HuH-7.5 (cell line): ENCODE measurements at places on chromosomes 1 and 21.

DNA sequence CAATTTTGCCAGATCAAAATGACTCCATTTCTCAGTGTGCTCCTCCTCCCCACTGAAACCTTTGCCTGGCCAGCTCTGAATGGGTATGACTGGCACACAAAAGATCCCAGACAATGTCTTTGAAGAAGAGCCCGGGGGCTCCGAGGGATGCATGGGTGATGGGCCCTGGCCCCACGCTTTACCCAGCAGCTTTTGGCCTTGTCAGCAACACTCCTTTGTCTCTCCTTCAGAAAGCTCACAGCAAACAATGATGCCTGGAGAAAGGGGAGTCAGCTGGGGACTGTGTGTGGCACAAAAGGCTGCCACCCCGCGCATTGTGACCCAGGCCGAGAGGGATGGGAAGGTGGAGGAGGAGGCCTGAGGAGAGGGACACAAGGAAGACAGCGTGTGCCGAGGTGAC, 45.9 kb downstream of the PLXNA2 start:
- no peak for DNase-seq

- no peak for DNase-seq
Observed at GRCh38 chr1:206586501-206587445, 25.5 kb downstream of the EIF2D start.

GRCh38 chr21:35737449-35737848, 322.9 kb downstream of the SETD4 start:
- DNase-seq: no peak

GRCh38 chr1:172971241-172971640, 79.5 kb downstream of the TNFSF18 start:
- no peak for DNase-seq

- DNase-seq: no peak
Observed at GRCh38 chr1:100786870-100787269, 67.3 kb downstream of the VCAM1 start.

- DNase-seq: no peak
Observed at GRCh38 chr1:184351416-184351975, 35.3 kb upstream of the C1orf21 start.

DNA sequence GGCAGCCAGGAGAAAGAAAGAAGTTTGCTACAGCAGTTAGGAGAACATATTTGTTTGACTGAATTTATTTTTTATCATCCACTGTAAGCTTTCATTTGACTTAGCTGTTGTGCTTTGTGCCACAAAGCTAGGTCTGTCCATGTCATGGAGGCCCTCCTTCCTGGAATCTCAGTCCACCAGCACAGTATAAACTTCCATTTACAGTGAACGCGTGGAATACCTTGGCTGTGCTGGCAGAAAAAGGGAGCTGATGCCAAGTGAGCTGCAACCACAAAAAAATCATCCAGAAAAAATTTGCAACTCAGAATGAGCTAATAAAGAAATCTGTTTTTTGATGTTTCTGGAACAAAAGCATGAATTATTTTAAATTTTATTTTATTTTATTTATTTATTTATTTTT, 72.6 kb downstream of the ATP6V1G3 start:
- no peak for DNase-seq
